ENCODE measurements at places on chromosomes 11 and 22. TPM values are rescaled to one million over a fixed set of nuclear protein-coding genes. Genes with fewer than 3 reads are reported as not detected.

GRCh38 chr11:15805726-15806125, 550.6 kb downstream of the SOX6 start:
- DNase-seq = no peak

DNA sequence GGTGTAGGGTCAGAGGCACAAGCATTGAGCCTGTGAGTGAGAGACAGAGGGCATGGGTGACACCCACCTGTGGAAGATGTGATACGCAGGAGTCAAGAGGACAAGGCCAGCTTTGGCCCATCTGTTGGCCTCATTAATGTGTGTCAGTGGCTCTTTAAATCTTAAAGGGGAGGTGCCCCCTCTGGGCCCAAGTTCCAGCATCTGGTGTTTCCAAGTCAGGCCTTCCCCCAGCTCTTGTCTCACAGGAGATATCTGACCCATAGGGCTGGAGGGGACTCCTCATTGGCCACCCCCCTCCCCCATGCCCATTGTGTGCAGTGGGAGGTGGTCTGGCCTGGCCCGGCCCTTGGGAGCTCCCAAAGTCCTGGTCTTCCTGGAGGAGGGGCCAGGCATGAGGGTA, 8.9 kb downstream of the KCNK7 start:
- DNase-seq = peak; percentile 59

GRCh38 chr22:36961626-36962025, 48.2 kb downstream of the CSF2RB start:
- no peak for DNase-seq

DNA sequence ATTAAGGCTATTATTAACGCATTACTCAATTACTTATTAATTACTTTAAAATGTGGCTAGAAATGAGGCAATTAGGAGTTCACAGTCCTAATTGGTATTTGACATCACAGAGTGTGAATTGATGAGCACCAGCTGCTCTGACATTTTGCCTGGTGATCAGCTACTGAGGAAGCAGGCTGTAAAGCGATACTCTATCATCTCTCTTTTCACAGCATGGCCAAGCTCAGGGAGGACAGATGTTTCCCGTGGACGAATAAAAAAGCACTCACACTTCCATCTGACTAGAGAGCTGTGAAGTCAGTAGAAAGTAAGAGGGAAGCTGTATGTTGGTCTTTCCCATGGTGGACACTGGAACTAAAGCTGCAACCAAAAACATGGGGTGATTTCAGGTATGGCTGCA, 29.1 kb upstream of the SYT9 start:
- no peak for DNase-seq

DNA sequence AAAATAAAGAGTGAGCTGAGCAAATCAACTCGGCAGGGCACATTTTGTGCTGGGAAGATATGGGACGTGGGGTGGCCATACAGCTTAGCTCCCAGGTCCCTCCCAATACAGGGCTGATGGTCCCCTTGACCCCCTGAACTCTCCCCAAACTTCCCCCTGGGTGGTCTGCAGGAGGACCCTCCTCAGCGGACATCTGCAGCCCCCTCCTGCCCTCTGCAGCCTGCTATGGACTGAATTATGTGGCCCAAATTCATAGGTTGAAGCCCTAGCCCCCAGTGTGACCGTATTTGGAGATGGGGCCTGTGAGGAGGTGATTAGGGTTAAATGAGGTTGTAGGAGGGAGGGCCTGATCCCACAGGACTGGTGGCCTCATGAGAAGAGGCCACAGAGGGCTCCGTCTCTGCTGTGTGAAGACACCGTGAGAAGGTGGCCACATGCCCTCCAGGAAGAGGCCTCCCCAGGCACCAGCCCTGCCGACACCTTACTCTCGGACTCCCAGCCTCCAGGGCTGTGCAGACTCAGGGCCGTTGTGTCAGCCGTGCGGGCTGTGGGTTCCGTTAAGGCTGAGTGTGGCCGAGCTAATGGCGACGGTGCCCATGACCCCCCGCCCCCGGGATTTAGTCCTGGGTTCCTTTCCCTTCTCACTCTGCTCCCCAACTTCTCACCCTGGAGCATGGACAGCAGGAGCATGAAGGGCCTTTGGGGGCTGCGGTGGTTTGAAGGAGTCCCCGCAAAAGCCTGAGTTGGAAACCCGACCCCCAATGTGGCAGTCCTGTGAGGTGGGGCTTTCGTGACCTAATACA, 1042.8 kb downstream of the BRD1 start:
- DNase-seq = no peak

- no peak for DNase-seq
Observed at GRCh38 chr22:47168441-47168840, 406.0 kb downstream of the TBC1D22A start.

SLC22A9 gene
- not detected for total RNA-seq

Measured in GM23338 (cell line).